ENCODE measurements at places on chromosomes 6 and 20. TPM values are rescaled to one million over a fixed set of nuclear protein-coding genes. Genes with fewer than 3 reads are reported as not detected.

- DNase-seq = no peak
These were observed 1024.0 kb downstream of the GRIK2 start for GRCh38 chr6:102417368-102417998.

DNA sequence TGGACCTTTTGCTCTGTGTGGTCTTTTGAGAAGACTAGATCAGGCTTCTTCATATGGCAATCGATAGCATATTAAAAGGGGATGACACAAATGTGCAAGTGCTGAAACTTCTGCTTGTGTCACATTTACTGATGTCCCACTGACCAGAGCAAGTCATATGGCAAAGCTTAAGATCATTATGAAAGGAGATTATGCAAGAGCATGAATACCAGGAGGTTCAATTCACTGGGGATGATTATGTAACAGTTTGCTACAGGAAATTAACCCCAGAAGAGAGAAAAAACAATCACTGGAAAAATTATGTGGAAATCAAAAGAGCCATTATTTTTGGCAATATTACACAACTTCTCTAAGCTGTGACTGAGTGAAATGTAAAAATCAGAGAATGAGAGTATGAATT, 13.7 kb upstream of the PRDM13 start:
- DNase-seq = no peak

DNA sequence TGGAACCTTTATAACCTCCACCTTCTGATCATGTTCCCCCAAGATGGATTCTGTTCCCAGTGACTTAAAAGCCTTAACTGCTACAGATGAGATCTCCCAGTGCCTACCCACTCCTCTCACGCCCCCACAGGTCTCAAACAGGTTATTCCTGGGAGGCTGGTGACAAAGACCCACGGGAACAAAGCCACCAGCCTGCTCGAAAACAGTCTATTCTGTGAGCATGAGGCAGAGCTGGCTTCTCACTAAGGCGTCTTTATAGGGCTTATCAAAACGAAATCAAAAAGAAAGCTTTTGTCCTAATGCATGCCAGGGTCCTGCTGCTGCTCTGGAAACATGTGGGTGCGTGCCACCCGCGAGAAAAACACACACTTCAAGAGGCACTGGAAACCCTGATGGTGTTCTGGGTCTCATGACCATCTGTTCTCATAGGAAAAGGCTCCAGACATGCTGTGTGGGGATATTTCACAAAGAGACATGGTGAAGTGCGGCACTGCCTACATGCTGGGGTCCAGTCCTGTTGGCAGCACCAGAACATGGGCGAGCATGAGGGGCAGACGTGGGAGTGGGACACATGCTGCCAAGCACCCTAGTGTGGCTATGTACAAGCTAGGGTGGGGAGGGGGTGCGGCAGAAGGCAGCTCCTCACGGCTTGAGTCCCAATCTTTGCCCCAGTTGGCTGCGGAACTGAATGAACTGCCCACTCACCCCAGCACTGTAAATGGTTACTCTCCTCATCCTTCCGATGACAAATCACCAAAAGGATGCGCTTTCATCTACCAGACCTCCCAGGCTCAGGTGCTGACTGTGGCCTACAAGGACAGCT, 2.1 kb downstream of the FKBP1A start:
- no peak for DNase-seq

GRCh38 chr6:68632734-68633133, 2.3 kb upstream of the ADGRB3 start:
- no peak for DNase-seq

GRCh38 chr6:31227143-31227542, 44.7 kb downstream of the HLA-C start:
- no peak for DNase-seq

The GJA1 gene
- 0.16 TPM for total RNA-seq

The FAM209B gene
- total RNA-seq = 0.88 TPM

DNA sequence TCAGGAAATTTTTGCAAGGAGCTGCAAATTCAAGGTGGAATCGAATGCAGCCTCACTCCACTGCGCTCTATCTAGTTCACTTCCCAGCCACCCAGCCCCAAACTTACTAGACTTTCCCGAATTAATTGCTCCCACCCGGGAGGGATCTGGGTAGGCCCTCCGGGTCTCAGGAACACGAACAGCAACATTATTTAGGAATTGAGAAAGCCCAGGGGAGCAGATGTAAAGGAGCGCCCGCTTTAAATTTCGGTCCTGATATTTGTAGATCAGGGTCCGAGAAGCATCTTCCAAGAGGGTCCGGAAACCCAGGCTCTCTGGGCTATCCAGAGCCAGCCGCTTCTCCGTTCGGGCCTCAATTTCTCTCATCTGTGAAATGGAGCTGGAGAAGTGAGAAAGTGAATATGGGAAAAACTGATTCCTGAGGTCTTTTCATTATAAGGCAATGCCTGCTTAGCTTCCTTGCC, 490 bp upstream of the ID1 start:
- DNase-seq = no peak

All from activated naive CD4-positive, alpha-beta T cell treated with anti-CD3 and anti-CD28 coated beads, Interleukin-2, amount 50 U/mL, for 72 hours (primary cell).